ENCODE measurements at places on chromosomes 16 and 17. TPM values are rescaled to one million over a fixed set of nuclear protein-coding genes. Genes with fewer than 3 reads are reported as not detected.

Gene RNF112
- 0.58 TPM for total RNA-seq

Gene WNT9B
- total RNA-seq, result not detected

Gene EFCAB13
- total RNA-seq, result 6.4 TPM

Gene TSPAN10
- 0.43 TPM for total RNA-seq

Gene KRTAP4-6
- not detected for total RNA-seq

Gene UBN1
- total RNA-seq, result 39.6 TPM

Gene CCL16
- not detected for total RNA-seq

Gene FBXW10
- not detected for total RNA-seq

Gene PDE6G
- total RNA-seq, result 10.9 TPM

Gene KCNH6
- not detected for total RNA-seq

Gene PYY
- not detected for total RNA-seq

Gene HEXIM1
- 35.8 TPM for total RNA-seq

Gene SULT1A4
- total RNA-seq, result 2.4 TPM

Gene MAP1LC3B
- total RNA-seq, result 78.2 TPM

Gene MIEF2
- total RNA-seq, result 10.9 TPM

Gene CCL7
- not detected for total RNA-seq

Gene CLTC
- total RNA-seq, result 156 TPM

Gene TOP2A
- 373 TPM for total RNA-seq

Gene SALL1
- not detected for total RNA-seq

Gene DNASE1L2
- 2.0 TPM for total RNA-seq

Gene HMOX2
- 83.4 TPM for total RNA-seq

Gene TLCD3B
- 6.9 TPM for total RNA-seq

Gene ZPBP2
- total RNA-seq, result not detected

Gene NEUROD2
- total RNA-seq, result not detected

Gene MGAT5B
- 0.13 TPM for total RNA-seq

Gene ETV4
- total RNA-seq, result 4.0 TPM

Gene GPRC5C
- total RNA-seq, result 0.68 TPM

Gene RNF213
- total RNA-seq, result 849 TPM

Gene TPSD1
- total RNA-seq, result not detected

Gene NXN
- 0.23 TPM for total RNA-seq

Gene TBC1D3C
- not detected for total RNA-seq

Gene PCYT2
- total RNA-seq, result 41.6 TPM

Gene SLC16A11
- 0.73 TPM for total RNA-seq

Gene GNG13
- not detected for total RNA-seq

Gene C16orf92
- not detected for total RNA-seq

Gene CCNF
- 74.5 TPM for total RNA-seq

Gene ANKRD40CL
- not detected for total RNA-seq

Gene CDRT4
- 5.1 TPM for total RNA-seq

Gene WNT3
- not detected for total RNA-seq

Gene COX11
- 49.1 TPM for total RNA-seq

Gene CD300LB
- not detected for total RNA-seq

Measured in activated CD4-positive, alpha-beta memory T cell treated with anti-CD3 and anti-CD28 coated beads, Interleukin-2, amount 10 ng/mL, durations not matched to agents 7 days and 5 days (primary cell).